ENCODE measurements at places on chromosomes 7 and 10.

- no peak for DNase-seq
Observed at GRCh38 chr7:79770063-79770462, 316.6 kb upstream of the MAGI2 start.

GRCh38 chr10:16843252-16843870 is 26.1 kb upstream of the RSU1 start:
- DNase-seq: no peak

DNA sequence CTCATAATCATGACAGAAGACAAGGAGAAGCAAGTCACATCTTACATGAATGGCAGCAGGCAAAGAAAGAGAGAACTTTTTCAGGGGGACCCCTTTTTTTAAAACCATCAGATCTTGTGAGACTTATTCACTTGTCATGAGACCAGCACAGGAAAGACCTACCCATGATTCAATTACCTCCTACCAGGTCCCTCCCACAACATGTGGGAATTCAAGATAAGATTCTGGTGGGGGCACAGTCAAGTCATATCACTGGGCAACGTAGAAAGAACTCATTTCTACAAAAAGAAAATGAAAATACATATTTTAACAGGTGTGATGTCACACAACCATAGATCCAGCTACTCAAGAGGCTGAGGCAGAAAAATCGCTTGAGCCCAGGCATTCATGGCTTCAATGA is 304.1 kb downstream of the IPMK start:
- DNase-seq: no peak

- no peak for DNase-seq
Observed at GRCh38 chr7:95871075-95871848, 98.9 kb downstream of the DYNC1I1 start.

DNA sequence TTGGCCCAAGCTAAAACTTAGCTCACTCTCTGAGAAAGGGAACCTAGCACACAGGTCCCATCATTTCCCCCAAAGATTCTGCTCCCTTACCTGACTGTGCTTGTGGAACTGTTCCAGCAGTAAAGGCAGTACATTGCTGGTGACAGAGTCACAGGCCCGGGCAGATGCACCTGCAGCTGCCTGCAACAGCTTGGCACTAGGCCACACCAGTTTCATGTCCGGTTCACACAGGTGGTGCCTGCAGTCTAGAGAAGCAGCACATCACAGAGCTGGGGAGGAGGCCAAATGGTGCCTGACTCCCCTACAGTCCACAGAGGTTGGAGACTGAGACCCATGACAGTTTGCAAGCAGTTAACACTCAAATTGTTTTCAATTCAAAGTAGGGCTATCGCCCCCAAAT is 22.2 kb downstream of the ZDHHC16 start:
- DNase-seq: no peak

GRCh38 chr10:30219971-30220751 is 128.9 kb downstream of the MTPAP start:
- DNase-seq: no peak

DNA sequence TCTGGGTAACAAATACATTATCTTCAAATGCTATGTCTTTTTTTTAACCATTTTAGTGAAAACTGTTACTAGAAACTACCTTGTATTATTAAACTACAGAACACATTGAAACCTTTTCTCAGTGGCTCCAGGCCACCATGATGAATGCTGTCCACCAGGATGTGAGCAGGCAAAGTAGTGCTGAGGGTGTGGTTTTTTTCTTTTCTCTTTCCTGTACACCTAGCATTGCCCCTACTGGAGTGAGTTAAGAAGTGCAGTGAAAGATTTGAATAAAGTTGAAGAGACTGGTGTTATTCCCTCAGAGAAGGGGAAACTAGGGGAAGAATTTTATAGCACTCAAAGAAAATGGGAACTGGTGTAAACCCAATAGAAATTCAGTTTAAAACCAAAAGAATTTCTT is 120.0 kb upstream of the SAMD8 start:
- DNase-seq: no peak

DNA sequence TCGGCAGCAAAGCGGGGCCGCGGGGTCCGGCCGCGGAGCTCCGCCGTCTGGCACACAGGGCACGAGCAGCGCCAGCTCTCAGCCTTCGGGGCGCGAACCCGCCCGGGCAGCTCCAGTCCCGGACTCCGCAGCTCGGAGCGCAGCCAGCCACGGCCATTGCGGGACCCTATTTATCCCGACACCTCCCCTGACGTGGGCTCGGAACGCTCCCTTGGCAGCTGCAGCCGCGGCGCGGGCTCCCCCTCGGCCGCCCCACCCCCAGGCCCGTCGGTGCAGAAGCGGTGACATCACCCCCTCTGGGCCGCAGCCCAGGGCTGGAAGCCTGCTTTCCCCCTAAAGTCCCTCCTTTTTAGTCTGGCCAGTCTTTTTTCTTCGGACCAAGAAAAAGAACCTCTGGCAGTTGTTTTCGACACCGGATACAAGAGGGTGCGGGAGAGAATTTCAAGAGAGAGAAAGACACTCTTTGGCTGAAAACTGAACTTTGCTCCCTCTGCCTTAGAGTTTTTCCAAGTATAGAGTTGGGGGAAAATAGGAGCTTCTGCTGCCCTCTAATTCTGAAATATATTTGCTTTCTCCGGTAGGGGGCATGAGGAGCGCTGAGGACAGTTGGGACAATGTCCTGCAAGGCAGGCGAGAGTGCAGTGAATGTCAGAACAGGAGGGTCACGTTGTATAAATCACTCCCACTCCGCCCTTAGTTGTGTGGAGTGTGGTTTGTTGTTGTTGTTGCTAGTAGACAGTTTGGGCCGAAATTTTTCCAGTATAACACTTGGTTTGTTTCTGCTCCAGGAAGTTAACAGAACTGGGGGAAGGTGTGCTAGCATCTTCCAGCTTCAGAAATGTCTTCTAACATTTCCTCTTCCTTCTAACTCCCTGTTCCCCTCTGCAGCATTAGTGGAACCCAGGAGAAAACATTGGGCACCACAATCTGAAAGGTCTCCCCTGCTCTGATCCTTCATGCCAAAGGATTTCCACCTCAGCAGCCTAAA is at the start of gene SFRP4:
Gene SFRP4 (minus strand): TSS at position 145 of the 988 bp plus-strand sequence. CDS start 280 bp downstream, outside the sequence.
- DNase-seq: no peak

- DNase-seq: peak; percentile 1
Observed at GRCh38 chr10:33509231-33509831, 174.9 kb upstream of the NRP1 start.

- no peak for DNase-seq
Observed at GRCh38 chr7:66539902-66540375, 88.7 kb upstream of the KCTD7 start.

- no peak for DNase-seq
Observed at GRCh38 chr10:79287973-79288723, 59.1 kb upstream of the PPIF start.

- DNase-seq: no peak
Observed at GRCh38 chr10:26157734-26158133, 58.8 kb upstream of the GAD2 start.

GRCh38 chr7:22220941-22221340 is 136.0 kb downstream of the RAPGEF5 start:
- DNase-seq: no peak

- no peak for DNase-seq
Observed at GRCh38 chr7:131010029-131010716, 276.2 kb upstream of the KLF14 start.

DNA sequence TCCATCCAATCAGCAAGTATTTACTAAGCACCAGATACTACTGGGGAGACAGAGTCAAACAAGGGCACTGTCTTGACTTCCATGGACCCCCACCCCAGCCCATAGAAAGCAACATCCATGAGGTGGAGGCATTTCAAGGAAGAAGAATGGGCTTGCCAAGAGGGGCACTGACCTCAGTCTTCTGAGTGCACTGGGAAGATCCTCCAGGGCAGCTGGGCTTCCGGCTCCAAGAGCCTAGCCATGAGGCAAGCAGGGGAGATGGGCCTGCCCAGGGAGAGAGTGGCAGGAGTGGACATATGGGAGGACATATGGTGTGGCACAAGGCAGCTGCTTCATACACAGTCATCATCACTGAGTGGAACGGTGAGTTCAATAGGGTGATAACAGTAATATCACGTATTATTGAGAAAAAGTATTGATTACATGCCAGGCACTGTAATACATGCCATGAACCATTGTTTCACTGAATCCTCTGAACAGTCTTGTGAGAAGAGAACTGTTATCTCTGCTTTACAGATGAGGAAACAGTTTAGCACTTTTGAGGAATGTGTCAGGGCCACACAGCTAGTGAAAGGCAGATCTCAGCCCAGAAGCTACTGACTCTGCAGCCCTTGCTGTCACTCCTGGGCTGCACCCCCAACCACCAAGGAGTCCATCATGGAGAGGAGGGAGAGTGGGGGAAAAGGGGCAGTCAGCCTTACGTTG is 331.7 kb upstream of the ZMIZ1 start:
- no peak for DNase-seq

DNA sequence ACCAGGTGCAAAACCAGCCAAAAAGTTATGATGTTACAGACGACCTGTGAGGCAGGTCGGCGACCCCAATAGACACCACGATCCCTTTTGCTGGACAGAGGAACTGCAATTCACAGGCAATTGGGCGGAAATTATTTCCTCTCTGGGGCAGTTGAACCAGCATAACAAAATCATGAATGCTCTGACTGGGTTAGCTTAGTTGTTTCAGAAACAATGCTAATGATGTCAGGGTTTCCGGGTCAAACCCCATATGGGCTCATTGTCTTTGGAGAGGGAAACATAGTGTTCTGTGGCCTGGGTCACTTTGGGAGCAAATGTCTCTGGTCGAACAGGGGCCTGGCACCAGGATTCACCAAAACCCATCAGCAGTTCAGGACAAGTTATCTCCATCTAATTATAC is 669.1 kb upstream of the NRP1 start:
- no peak for DNase-seq

- DNase-seq: no peak
Observed at GRCh38 chr7:132906193-132906835, 175.6 kb downstream of the CHCHD3 start.

- no peak for DNase-seq
Observed at GRCh38 chr7:107078517-107078966, 34.0 kb downstream of the PRKAR2B start.

GRCh38 chr10:112490545-112490944 is 43.5 kb downstream of the VTI1A start:
- DNase-seq: no peak

- DNase-seq: no peak
Observed at GRCh38 chr10:132187430-132188138, 836 bp downstream of the DPYSL4 start.

DNA sequence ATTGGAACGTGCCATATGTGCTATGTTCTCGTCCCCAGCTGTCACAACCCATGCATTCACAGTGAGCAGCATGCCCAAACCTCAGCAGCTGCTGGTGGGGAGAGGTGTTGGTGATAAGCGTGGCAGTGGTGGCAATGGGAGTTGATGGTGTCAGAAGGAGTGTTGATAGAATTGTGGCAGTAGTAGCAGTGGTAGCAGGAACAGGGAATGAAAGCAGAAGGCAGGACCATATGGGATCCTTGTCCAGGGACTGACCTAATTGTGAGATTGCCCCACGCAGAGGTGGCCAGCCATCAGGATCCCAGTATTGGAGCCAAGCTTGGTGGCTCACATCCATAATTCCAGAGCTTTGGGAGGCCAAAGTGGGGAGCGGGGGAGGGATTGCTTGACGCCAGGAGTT is 276.3 kb downstream of the GALNT17 start:
- DNase-seq: no peak

DNA sequence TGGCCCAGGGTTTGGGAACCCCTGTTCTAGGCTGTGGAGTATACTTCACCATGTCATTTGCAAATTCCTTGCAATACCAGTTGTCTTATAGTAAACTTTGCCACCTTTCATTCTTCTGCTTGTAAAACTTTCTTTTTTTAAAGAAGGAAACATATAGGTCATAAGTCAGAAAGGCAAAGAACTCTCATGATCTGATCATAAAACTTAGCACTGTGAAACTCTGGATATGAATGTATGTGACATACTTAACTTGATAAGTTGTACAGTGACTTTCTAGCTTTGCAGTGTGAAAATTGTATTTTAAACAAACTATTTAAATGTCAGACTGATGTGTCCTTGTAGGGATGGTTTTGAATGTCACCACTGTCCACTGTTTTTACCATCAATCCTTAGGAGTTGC is 31.0 kb upstream of the SAMD9L start:
- no peak for DNase-seq

DNA sequence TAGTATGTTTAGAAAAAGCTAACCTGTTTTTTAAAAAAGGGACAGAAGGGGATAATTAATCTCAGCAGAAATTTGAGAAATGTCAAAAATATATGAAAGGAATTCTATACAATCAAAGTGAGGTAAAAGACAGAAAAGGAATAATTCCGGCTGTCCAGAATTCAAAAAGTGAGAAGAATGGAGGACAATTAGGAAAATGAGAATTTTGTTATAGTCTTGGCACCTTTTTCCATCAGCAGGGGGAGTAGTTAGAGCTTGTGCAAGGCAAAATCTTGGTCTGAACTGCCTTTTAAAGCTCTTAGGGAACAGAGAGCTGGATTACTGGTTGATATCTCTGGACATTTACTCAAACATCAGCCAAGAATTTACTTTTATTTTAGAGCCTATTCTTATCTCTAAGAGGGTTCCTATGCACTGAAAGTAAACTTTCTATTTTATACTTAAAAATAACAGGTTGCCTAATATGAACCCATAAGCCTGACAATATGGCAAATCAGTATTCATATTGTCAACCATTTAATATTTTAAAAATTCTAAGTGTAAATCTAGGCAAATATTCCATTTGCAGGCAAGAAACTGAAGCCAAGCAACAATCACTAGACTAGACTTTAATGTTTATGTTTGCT is 185.6 kb downstream of the ANK3 start:
- DNase-seq: no peak

- no peak for DNase-seq
Observed at GRCh38 chr10:104429846-104430245, 76.2 kb downstream of the CFAP58 start.

DNA sequence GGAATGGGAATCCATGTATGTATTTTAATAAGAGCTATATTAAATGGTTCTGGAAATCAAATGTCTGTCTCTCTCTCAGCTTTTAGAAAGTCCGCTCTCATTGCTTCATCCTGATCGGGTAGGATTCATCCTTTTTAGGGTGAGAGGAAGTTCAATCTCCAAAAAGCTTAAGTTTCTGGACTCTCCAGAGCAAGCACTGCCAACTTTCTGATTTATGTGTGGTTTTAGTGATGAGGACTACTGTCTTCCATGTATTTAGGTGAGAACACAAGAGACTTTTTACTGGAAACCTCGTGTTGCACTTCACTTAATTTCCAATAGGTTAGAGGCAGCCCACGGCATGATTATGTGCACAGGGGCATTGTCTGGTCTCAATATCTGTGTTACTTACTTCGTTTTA is 267.9 kb downstream of the SUGCT start:
- DNase-seq: no peak

GRCh38 chr10:28768227-28768626 is 90.9 kb downstream of the BAMBI start:
- DNase-seq: no peak

GRCh38 chr7:26451997-26452396 is 160.3 kb downstream of the SNX10 start:
- DNase-seq: no peak
